GM06990 (cell line): ENCODE measurements at places on chromosomes 5 and 9.
A peak's percentile ranks its signal among the peaks of the same experiment; 100 is the strongest.

DNA sequence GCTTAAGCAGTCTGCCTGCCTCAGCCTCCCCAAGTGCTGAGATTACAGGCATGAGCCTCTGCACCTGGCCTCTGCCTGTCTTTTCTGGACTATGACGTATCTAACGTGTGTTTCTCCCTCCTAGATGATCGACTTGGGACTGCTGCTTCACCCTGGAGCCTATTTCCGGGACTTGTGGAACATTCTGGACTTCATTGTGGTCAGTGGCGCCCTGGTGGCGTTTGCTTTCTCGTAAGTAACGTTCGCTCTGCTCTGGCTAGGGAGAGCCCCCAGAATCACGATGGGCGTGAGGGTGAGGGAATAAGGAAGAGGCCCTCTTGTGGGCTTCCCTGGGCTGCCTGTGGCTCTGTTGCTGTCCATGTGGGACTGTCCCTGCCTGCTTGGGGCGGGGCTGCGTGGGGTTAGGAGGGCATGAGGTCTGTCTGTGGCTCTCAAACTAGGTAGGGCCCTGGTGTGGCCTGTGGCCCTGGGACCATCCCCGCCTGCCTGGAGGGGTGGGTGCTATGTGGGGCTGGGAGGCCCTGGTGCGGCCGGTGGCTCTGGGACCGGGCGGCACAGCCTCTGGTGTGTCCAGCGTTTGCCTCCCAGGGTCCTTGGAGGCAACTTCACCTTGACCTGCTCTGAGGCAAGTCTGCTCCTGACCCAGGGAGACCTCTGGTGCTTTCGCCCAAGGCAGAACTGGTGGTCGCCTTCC is 171.7 kb downstream of the CACNA1B start:
- no peak for DNase-seq

DNA sequence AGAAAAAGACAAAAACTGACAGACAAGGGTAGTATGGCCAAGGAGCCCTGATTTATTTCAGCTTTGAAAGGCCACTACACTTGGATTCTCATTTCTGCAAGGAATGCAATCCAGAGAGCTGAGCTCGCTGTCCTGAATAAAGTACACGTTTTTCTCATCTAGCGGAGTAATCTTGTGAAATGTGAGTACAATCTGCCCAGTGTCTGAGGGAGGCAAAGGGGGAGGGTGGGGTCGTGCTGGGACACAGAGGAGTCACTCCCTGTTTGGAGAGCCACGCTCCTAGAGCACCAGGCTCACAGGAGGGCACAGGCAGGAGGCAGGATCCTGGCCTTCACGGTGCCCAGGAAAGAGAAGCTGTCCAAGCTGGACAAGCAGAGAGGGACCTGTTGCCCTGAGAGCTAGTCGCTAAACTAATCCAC is 51.0 kb upstream of the IFNK start:
- DNase-seq = no peak

DNA sequence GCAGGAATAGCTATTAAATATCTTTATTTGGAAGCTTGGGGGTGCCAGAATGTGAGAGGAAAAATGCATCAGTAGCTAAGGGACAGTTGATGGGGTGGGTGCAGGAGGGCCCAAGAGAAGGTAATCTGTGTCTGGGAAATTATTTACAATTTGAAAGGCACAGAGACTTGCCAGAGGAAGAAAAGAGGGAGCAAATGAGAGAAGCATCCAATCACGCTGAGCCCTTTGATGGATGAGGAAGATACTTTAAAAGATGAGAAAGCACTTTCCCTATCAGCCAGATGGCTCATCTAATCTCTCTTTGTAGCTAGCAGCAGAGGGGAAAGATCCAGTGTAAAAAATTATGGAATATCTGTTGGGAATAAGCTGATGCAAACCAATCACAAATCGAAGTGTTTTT is 57.0 kb upstream of the ABCA1 start:
- no peak for DNase-seq

DNA sequence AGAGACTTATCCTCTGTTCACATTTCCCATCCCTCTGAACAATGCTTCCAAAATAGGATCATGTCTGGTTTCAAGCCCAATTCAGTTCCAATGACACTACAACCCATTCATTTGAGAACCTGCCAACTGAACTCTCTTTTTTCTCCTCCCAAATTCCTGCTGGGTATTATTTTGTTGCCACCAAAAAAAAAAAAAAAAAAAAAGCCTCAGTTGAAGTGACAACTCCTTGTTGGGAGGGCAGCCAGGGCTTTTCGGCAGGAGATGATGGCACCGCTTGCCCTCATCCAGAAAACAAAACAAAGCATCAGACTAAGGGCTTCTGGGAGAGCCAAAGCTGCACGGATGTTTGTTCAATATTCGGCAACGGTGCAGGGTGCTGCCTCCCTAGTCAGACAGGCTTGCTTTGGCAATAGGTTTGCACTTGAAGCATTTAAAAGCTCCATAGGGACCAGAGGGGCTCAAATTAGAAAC is 30.6 kb upstream of the TRIM32 start:
- no peak for DNase-seq

DNA sequence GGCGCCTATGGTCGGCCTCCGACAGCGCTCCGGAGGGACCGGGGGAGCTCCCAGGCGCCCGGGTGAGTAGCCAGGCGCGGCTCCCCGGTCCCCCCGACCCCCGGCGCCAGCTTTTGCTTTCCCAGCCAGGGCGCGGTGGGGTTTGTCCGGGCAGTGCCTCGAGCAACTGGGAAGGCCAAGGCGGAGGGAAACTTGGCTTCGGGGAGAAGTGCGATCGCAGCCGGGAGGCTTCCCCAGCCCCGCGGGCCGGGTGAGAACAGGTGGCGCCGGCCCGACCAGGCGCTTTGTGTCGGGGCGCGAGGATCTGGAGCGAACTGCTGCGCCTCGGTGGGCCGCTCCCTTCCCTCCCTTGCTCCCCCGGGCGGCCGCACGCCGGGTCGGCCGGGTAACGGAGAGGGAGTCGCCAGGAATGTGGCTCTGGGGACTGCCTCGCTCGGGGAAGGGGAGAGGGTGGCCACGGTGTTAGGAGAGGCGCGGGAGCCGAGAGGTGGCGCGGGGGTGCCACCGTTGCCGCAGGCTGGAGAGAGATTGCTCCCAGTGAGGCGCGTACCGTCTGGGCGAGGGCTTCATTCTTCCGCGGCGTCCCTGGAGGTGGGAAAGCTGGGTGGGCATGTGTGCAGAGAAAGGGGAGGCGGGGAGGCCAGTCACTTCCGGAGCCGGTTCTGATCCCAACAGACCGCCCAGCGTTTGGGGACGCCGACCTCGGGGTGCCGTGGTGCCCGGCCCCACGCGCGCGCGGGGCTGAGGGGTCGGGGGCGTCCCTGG is 561 bp downstream of the DAPK1 start:
- DNase-seq = peak; percentile 64

- no peak for DNase-seq
Observed at GRCh38 chr5:89707891-89708290, 701.7 kb downstream of the CETN3 start.

DNA sequence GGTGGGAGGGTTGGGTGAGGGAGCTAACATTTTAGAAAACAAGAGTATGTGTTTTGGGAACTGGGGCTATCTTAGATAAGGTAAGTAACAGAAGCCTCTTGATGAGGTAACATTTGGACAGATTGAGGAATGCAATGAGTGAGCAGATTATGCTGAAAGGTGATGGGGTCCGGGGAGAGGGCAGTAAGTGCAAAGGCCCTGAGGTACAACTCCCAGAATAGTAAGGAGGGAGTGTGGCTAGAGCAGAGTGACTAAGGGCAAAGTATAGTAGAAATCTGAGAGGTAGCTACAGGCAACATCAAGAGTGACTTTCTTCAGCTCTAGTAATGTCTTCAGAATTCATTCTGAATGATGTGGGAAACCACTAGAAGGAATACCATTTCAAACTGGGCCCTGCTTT is 38.9 kb upstream of the FBXL17 start:
- DNase-seq = no peak

DNA sequence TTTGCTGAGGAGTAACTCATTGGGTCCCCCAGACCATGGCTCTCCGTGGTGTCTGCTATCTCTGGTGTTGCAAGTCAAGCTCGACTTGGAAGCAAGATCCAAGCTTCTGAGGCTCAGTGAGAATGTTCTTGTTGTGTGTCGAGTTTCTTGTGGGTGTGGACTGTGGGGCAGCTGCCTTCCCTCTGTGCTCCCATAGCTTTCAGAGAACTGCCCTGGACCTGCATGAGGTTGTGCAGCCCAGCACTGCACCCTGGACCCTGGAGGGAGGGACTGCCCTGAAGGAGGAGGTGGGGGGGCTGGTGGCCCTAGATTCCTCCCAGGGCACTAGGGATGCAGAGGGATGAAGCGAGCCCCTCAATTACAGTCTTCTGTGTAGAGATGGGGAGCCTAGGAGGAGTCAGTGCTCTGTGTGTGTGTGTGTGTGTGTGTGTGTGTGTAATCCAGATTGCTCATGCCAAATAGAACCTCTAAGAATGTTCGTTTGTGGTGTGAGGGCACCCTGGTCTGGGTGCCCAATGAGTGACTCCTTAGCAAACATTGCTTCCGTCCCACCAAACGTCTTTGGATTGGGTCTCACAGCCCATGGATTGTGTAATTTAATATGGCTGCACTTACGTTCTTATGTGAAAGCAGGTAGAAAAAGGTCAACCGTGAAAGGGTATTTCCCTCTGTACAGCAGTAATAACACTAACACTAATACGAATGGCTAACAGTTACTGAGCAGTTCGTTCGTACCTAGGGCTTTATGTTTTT is 143.3 kb upstream of the LMX1B start:
- DNase-seq = no peak

- no peak for DNase-seq
Observed at GRCh38 chr5:133701871-133702270, 89.5 kb upstream of the FSTL4 start.

- peak; percentile 24 for DNase-seq
Observed at GRCh38 chr5:114223866-114224265, 138.0 kb upstream of the KCNN2 start.

- DNase-seq = no peak
Observed at GRCh38 chr5:53211799-53212198, 102.2 kb upstream of the MOCS2 start.

- no peak for DNase-seq
Observed at GRCh38 chr5:156121234-156121633, 205.7 kb upstream of the SGCD start.

DNA sequence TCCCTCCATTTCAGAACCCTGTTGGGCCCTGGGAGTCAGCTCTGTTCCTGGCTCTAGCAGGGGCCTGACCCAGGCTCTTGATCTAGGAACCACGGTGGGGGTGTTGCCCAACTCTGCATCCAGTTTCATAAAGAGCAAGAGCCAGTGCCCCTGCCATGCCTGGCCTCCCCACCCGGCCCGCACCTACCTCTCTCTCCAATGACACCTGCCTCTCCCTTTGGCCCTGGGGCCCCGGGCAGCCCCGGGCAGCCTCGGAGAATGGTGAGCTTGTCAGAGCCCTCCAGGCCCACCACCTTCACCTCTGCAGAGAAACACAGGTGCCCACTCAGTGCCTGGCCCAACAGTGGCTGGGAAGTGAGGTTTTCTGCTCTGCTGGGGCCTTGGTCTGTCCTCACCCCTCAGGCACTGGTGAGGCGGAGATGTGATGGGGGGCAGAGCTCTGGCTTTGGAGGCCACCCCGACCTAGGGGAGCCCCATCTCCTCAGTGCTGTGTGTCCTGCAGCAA is 1.5 kb downstream of the FCN1 start:
- DNase-seq = no peak

- DNase-seq = no peak
Observed at GRCh38 chr5:133399247-133399891, 213.0 kb downstream of the FSTL4 start.

DNA sequence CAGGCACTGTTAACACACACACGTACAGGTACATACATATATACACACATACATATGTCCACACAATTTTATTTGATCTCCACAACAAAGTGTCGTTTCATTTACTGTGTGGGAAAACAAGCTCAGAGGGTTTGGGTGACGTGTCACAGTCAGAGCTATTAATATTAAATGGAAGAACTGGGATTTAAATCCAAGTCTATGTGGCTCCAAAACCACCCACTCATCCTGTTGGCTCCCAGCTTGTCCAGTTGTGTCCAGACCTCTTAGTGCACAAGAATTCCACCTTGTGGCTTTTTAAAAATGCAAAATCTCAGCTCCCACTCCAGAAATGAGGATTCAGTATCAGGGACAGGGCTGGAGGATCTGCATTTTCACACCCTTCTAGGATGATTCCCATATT is 52.3 kb upstream of the PTPDC1 start:
- no peak for DNase-seq

- no peak for DNase-seq
Observed at GRCh38 chr5:159833088-159833487, 83.2 kb upstream of the ADRA1B start.

- DNase-seq = no peak
Observed at GRCh38 chr9:12884736-12885395, 110.0 kb downstream of the LURAP1L start.

DNA sequence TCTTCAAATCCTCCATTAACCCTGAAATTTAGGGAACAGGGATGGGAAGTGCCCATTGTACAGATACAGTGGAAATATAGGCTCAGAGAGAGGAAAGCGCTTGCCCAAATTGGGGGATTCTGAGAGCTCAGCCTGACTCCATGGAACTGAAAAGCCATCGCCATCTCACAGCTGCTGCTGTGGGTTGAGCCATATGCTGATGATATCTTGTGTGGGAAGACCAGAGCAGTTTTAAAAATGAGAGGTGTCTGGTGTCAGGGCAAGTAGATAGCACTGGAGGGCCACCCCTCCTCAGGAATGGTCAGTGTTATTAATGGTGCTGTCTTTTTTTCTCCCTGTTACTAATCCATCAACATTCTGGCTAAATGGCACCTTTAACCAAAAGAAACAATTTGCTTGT is 50.9 kb upstream of the C5orf58 start:
- DNase-seq = no peak

GRCh38 chr5:56814361-56814962 is 887 bp upstream of the MAP3K1 start:
- DNase-seq = peak; percentile 48

GRCh38 chr5:154709368-154710305 is 45.5 kb upstream of the LARP1 start:
- DNase-seq = no peak

DNA sequence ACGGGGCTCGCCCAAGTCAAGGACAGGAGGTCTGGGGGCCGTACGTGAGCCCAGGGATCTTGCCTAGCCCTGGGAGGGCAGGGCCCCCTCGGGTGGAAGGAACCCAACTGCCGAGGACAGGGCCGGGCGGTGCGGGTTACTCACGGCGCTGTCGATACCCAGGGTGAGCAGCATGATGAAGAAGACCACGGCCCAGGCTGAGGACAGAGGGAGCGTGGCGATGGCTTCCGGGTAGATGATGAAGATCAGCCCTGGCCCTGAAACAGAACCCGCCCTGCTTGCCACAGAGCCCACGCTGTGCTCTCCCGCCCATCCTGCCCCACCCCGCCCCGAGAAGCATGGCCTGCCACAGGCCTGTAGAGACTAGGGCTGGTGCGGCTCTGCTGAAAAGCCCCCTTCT is 34.1 kb downstream of the SLC6A3 start:
- DNase-seq = no peak

GRCh38 chr5:179403426-179404147 is 58.3 kb upstream of the ADAMTS2 start:
- no peak for DNase-seq

- DNase-seq = no peak
Observed at GRCh38 chr5:133993185-133993936, 11.4 kb downstream of the VDAC1 start.
